ENCODE measurements at places on chromosomes 11 and 22.

DNA sequence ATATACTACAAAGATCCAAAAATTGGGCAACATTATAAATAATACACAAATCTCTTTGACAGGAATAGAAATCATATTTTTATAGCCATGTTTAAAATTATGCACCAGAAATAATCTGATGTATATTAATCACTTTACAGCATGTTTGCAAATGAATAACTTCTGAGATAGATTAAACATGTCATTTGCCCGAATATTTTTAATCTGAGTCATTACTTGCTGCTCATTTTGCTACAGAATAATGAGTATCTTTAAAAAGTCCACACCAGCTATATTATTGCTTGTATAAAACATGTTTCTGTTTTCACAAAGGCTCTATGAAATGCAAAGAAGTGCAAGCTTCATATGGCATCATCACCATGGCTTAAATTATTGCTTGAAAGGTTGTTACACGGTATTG lies 336.8 kb downstream of the GUCY1A2 start:
- no peak for DNase-seq

GRCh38 chr11:125218336-125218735 lies 53.8 kb downstream of the PKNOX2 start:
- DNase-seq = no peak

GRCh38 chr11:133176748-133177147 lies 355.6 kb downstream of the OPCML start:
- DNase-seq = no peak

DNA sequence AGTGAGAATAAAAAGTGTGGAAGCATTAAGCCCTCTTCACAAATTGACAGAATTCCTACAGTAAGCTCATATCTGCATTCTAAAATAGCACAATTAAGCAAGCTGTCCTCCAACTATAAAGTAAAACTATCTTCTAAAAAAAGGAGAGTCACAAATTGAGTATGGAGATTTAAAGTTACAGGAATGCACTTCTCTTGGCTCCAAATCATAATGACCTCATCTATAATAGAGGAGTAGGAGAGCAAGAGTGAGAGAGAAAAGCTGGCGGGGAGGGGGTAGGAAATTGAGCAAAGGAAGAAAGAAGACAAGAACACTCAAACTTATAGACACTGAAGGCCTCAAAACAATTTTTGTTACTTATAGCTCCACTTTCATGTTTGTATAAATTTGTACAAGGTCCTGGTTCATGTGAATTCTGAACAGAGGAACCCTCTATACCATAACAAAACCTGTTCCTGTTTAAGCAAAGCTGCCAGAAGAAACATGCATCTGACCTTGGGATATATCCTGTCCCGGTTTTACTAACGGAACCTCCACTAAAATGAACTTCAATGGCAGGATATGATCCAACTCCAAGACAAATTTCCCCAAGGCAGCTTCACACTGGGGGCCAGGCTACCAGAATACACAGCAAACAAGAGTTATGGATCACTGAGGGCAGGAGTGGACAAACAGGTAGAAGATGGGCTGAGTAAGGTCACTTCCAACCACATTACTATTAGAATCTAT lies 37.2 kb downstream of the SLC35F2 start:
- DNase-seq = peak; percentile 32

DNA sequence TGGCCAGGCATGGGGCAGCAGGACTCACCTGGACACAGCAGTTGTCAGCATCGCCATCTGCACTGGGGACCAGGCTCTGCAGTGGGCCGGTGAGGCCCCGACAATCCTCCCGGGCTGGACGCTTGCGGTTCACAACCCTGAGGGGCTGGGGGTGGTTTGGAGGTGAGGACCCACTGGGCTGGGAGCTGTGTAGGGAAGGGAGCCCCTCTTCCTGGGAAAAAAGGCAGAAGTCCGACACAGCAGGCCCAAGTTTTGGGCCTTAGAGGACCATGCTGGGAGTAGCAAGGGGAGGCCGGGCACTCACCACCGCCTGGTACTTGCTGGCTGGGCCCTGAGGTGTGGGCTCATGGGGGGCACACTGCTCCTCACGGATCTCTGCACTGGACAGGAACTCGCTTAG lies 39.8 kb upstream of the KCNJ11 start:
- no peak for DNase-seq

GRCh38 chr22:50030297-50031188 lies 18.0 kb upstream of the IL17REL start:
- DNase-seq = peak; percentile 85

DNA sequence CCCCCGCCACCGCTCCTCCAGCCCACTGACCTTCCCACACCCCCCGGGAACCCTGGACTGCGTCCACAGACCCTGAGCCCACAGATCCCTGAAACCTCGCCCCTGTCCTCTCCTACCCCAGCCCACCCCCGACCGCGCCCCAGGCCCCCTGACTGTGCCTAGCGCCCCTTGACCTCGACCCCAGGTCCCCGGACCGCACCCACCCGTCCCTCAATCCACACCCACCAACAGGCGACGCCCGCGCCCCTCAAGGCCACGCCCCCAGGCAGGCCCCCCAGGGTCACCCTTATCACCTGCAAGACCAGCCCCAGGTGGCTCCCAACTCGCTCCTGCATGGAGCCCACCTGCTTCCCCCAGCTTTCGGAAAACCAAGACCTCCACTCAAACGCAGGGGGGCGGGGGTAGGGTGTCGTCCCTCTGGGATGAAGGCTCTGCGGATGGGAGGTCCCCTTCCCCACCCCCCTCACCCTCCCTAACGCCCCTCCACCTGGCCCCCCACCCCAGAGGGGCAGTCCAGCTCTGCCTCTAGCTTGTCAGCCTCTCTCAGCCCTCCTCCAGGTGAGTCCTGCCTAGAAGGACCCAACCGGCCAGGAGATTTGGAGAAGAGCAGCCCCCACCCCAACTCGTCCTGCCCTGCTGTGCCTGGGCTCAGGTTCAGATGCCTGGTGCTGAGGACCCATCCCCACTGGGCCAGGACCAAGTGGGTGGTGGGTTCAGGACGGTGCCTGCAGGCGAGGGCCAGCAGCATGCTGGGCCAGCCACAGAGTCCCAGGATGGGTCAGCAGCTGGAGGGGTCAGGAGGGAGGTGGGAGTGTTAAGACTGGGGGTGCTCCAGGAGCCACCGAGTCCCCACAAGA lies 3.1 kb upstream of the IL17REL start:
- no peak for DNase-seq

- DNase-seq = peak; percentile 39
Observed at GRCh38 chr11:23310276-23310675, 450.0 kb upstream of the CCDC179 start.

DNA sequence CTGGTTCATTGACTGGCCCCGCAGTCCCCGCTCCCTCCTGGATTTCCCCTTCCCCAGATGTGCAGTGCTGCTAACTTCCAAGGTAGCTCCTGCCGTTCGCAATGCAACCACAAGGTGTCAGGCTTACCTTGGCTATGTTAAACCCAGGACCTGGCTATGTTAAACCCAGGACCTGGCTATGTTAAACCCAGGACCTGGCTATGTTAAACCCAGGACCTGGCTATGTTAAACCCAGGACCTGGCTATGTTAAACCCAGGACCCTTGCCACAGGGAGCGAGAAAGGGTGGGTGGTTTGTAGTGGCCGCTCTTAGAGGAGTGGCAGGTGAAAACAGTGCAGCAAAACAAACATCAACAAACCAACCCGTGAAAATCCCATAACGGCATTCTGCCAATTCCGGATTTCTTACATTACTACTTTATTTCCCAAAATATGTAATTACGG lies 2.9 kb upstream of the ADAMTS8 start:
- peak; percentile 88 for DNase-seq

DNA sequence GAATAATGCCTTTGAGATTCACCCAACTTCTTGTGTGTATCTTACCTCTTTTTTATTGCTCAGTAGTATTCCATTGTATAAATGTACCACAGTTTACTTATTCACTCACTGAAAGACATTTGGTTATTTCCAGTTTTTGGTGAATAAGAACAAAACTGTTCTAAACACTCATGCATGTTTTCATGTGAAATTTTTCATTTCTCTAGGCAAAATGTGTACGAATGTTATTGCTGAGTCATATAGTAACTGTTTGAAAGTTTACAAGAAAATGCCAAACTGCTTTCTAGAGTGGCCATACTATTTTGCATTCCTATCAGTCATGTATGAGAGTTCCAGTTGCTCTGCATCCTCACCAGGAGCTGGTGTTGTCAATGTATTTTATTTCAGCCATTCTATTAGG lies 8.8 kb upstream of the EMSY start:
- DNase-seq = peak; percentile 8

DNA sequence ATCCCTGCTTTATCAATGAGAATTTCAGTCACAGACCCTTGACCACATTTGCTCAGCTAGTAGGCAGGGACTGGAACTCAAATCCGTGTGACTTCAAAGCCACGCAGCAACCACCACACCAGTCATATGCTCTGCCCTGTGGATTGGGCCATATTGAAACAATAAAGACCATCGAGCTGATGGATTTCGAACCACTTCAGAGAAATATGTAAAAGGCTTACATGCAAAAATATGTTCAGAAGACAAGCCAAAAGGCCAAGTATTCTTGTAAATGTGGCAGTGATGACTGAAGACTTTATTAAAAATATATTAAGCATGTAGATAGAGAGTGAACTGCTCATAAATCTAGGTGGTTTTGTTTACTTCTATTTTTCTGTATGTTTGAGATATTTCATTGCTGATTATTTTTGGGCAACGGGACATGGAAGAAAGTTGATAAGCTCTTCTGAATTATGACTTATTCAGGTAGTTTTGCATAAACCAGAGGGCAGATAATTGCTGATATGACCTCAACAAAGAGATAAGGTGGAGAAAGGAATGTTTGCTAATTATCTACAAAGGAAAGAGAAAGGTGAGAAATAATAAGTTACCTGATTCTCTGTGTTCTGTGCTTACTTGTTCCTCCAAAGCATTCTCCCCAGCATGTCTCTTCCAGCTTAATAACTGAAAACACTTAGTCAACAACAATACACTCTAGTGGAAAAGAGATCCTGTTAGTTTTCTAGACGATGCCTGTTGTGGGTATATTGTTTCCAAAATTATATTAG lies 99.4 kb downstream of the PDHX start:
- DNase-seq = no peak

- no peak for DNase-seq
Observed at GRCh38 chr11:112522536-112522935, 261.9 kb upstream of the PLET1 start.

- no peak for DNase-seq
Observed at GRCh38 chr22:48824712-48825651, 1002.7 kb downstream of the BRD1 start.

DNA sequence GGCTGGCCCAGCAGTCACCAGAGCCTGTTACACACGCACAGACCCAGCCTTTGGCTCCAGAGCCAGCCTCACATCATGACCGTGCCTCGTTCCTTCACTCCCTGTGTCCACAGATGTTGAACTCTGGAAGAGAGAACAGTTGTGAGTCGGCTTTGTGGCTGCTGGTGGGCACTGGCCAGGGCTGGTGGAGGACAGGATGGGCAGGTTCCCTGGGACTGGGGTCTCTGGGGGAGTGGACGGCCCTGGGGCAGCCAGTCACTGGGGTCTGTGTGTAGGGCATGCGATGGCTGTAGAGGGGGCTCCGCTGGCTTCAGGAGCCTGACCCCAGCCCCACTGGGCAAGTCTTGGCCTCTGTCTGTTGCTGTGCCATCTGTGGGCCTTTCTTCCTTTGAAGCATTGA lies 1070.1 kb downstream of the BRD1 start:
- no peak for DNase-seq

- DNase-seq = peak; percentile 32
Observed at GRCh38 chr11:115765803-115766239, 261.6 kb upstream of the CADM1 start.

- no peak for DNase-seq
Observed at GRCh38 chr11:132048040-132048439, 677.6 kb downstream of the NTM start.

DNA sequence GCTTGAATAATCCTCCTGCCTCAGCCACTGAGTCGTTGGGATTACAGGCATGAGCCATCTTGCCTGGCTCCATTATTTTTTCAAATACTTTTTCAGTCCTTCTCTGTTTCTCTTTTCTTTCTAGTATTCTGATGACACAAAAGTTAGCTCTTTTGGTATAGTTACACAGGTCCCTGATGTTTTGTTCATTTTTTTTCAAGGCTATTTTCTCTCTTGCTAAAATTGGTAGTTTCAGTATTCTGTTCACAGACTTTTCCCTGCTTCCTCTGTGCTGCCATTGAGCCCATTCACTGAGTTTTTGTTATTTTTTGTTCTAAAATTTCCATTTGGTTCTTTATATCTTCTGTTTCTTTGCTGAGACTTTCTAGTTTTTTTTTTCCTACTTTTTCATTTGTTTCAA lies 166.5 kb downstream of the UVRAG start:
- DNase-seq = no peak

DNA sequence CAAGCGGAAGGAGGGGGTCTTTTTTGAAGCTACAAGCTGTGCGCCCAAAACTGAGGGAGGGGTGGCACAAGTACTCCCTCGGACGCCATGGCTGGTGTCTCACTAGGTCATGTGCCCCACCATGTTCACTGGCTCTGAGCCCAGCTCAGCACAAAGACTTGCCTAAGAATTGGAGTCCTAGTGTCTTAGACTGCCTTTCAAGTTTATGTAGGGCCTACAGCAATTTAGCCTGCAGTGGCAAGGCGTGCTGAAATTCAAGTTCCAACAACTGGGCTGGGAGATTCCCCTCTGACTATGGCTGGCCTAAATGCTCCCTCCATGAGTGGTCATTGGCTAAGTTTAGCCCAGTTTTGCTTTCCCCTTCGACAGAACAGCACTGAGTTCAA lies 27.3 kb downstream of the FCHSD2 start:
- no peak for DNase-seq

DNA sequence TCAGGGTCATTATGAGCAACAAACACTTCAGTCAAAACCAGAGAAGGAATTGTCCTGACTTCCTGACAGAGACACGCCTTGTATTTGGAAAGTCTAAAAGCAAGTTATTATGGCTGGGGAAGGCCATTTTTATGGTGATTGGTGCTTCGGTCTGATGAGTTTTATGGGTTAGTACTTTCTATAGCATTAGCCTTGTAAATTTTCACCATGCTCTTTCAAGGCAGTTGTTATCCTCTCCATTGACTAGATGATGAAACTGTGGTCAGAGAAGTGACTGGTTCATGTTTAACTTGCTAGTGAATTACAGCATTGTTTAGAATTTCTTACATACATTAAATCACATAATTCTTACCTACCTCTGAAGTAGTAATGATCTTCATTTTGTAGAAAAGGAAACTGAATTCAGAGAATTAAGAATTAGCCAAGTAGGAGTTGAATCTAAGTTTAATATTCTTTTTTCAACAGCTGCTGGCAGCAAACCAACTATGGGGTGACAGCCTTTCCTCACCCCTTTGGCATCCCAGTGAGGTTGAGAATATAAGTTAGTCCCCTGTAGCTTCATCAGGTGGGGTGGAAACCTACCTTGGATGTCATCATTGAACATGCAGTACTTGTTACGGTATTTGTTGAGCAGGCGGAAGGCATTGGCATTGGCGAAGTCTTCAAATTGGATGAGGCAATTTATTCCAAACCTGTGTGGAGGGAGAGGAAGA lies 90.0 kb downstream of the CCDC81 start:
- no peak for DNase-seq

Data from adipocyte (in vitro differentiated cells).